RPMI8226 (cell line): ENCODE measurements at places on chromosomes 7 and 10.
A peak's percentile ranks its signal among the peaks of the same experiment; 100 is the strongest.

DNA sequence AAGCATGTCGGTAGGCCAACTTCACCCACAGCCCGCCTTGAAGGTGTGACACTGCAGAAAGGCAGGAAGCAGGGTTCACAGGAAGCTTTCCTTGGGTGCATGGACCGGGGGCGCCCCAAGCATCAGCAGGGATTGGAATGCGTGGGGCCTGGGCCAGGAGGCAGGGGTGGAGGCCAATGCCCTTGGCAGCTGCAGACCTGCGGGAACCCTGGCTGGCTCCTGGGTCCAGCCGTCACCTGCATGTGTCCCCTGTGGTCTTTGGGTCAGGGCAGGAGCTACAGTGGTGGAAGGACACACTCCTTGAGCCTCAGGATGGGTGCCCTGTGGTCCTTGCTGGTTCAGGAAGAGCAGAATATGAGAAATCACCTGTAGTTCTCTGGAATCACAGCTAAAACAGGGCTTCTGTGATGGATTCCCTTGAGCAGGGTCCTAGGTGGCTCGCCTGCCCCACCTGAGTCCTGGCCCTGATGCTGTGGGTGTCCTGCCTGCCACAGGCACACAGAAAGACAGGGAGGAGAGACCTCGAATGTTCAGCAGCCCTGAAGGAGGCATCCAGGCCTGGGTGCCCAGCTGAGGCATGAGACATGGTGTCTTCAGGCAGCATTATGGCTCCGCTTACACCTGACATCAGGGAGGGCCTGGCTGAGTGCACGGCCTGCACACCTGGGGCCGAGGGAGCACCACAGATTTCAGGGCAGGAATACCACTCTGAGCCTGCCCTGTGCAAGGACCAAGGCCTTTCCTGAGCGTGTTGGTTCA, 15.1 kb downstream of the ANTXRL start:
- no peak for DNase-seq

DNA sequence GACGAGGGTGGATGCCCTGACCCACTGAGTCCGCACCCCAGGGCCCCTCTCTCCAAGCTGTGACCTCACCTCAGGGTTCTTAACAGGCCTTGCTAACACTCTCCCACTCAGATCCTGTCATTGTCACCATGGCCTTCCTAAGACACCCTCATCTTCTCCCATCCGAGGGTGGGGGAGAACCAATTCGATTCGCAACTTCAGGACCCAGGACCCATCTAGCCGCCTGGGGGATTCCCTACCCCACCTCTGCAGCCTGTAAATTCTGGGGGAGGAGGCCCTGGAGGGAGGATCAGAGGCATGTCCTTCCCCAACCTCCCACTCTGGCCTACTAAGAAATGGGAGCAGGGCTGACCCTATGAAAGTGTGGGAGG, 17.4 kb downstream of the TRIM8 start:
- no peak for DNase-seq

DNA sequence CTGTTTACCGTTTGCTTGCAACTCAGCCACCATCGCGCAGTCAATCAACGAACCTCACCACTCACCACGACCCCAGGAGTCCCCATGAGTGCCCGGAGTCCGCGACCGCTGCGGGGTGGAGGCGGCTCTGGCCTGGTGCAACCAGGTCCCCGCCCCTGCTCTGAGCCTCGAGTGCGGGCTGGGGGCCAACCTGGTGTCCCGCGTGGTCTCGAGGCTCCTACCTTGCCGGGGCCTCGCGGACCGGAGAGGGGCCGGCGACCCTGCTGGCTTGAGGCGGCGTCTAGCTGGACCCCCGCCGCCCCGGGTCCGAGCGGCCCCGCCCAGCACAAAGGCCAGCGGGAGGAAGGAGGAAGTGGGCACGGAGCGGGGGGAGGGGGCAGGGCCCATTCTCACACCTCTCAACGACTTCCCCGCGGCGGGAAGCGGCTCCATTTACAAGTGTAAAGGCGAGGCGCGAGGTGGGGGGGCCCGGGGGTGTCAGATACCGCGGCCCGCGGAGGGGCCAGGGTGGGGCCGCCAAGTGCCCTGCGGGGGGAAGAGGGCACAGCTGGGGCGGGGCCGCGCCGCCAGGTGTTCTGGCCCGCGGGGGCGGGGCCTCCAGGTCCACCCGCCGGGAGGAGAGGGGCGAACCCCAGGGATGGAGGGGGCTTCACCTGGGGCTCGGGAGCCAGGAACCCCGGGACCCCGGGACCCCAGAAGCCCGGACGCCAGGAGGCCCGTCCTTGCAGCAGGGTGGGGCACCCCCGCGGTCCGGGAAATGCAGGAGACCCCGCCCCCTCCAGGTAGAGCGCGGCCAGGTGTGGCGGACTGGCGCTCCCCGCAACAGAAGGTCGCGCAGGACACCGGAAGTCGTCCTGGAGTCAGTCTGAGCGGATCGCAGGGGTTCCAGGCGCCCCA, 8.6 kb downstream of the CTBP2 start:
- DNase-seq = peak; percentile 19

GRCh38 chr7:77309714-77310220, 106.4 kb downstream of the GSAP start:
- DNase-seq = no peak

GRCh38 chr7:106613279-106613678, 47.7 kb downstream of the CCDC71L start:
- DNase-seq = no peak

DNA sequence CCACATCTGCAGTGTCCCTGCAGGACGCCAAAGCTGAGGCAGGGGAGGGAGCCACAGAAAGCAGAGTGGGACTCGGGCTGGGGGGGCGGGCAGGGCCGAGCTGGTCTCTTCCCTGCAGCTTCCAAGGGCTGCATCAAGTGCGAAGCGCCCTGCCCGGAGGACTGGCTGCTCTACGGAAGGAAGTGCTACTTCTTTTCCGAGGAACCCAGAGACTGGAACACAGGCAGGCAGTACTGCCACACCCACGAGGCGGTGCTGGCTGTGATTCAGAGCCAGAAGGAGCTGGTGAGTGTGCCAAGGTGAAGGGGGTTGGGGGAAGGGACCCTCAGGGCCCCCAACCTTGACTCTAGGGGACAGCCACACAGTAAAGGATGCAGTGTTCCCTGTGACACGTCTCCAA, 16.7 kb downstream of the CLEC2L start:
- DNase-seq = no peak

- DNase-seq = peak; percentile 34
These were observed 15.1 kb downstream of the PSAP start for GRCh38 chr10:71835671-71836595.
